Thoracic aorta (tissue), 2 donors: ENCODE measurements at places on chromosomes 5 and 9.

GRCh38 chr5:16497546-16497945 lies 31.9 kb upstream of the ZNF622 start:
- H3K36me3 ChIP-seq, result no peaks in the 10 kb centered on the region
- DNase-seq, result no peak
- no peak overlapping the region for H3K4me3 ChIP-seq

GRCh38 chr9:87071473-87071872 lies 124.2 kb upstream of the GAS1 start:
- no peaks in the 10 kb centered on the region for H3K4me1 ChIP-seq
- no peaks in the 10 kb centered on the region for H3K36me3 ChIP-seq
- H3K27me3 ChIP-seq, result no peaks in the 10 kb centered on the region
- H3K4me3 ChIP-seq, result no peak overlapping the region

DNA sequence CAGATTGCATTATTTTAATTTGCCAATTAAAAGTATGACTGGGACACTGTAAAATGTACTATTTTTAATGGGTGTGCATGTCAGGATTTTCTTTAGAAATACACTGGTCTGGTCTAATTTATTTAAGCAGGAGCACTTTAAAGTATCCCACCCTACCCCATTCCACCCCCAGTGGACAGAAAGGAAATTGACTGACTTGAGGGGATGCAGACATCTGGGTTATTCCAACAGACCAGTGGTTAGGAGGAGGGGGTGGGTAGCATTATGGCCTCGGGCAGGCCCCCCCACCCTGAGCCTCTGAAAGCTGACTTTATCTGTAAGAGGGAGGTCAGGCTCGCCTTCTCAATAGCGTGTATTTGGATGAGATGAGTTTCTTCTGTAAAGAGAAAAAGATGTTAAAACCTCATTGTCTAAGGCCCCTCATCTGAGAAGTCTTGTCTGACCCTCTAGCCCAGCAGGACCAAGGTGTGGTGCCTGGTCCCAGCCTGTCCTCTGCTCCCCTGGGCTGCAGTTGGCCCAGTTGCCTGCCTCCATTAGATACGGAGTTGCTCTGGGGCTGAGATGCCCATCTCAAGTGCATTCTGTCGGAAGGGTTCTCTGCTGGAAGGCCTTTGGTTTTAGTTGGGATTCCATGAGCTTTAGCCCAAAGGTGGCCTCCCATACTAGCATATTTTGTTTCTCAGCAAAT lies 4.4 kb downstream of the HNRNPAB start:
- H3K27me3 ChIP-seq, result no peaks in the 10 kb centered on the region
- no peak overlapping the region for H3K4me3 ChIP-seq
- DNase-seq, result no peak
- H3K27ac ChIP-seq, result no peak overlapping the region
- H3K36me3 ChIP-seq, result peaks cover 51% of the 10 kb centered on the region
- H3K4me1 ChIP-seq, result peaks cover 29% of the 10 kb centered on the region

DNA sequence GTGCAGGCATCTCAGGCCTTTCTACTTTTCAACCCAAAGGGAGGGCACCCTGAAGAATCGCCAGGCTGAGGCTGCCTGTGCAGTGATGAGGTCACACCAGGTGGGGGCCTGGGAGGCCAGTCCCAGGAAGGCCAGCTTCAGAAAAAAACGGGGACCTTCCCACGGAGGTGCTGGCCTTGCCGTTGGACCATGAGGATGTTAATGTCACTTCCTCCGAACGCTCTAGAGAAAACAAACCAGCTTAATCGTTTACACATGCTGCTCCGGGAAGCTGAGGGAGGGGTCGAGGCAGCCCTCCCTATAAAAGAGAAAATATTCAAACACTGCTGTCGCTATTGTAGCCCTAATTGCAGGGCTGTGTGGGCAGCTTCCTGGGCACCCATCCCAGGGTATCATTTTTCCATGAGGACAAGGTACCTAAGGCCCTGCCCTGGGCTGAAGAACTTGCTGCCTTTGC lies 27.0 kb downstream of the PTGES start:
- no peak overlapping the region for H3K4me3 ChIP-seq
- peaks cover 9% of the 10 kb centered on the region for H3K36me3 ChIP-seq
- no peak for DNase-seq
- H3K27ac ChIP-seq, result peak overlapping the region; percentile 80

- peaks cover 7% of the 10 kb centered on the region for H3K36me3 ChIP-seq
- no peaks in the 10 kb centered on the region for H3K4me1 ChIP-seq
- H3K4me3 ChIP-seq, result no peak overlapping the region
Observed at GRCh38 chr9:127664678-127665507, 41.9 kb upstream of the CFAP157 start.

DNA sequence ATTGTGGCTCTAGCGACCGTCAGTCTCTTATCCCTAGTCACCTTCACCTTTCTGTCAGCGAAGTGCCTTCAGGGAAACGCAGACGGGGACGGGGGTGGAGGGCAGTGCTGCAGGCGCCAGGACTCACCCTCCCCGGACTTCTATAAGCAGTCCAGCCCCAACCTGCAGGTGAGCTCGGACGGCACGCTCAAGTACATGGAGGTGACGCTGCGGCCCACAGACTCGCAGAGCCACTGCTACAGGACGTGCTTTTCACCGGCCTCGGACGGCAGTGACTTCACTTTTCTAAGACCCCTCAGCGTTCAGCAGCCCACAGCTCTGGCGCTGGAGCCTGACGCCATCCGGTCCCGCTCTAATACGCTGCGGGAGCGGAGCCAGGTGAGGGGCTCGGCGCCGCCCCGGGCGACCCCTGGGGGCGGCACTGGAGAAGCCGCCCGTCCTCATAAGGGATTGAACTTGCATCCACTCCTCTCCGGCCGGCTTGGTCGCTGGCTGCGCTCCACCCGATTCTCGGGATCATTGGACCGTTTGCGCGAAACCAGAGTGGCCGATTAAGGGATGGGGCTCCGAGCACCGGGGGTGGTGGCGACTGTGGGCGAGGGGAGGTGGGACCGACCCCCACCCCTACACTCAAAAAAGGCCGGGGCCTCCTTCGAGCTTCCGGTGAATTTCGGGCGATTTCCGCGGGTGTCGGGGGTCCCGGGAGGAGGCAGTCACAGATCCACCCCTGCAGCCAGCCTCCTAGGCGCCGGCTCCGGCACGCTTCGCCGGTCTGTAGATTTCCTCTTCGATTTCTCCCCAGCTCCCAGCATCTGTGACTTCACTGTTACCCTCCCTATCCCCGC lies 2.7 kb downstream of the PCDHGC5 start:
- no peaks in the 10 kb centered on the region for H3K27me3 ChIP-seq
- no peak for DNase-seq
- peaks cover 16% of the 10 kb centered on the region for H3K4me1 ChIP-seq
- peaks cover 4% of the 10 kb centered on the region for H3K36me3 ChIP-seq
- H3K27ac ChIP-seq, result no peak overlapping the region

DNA sequence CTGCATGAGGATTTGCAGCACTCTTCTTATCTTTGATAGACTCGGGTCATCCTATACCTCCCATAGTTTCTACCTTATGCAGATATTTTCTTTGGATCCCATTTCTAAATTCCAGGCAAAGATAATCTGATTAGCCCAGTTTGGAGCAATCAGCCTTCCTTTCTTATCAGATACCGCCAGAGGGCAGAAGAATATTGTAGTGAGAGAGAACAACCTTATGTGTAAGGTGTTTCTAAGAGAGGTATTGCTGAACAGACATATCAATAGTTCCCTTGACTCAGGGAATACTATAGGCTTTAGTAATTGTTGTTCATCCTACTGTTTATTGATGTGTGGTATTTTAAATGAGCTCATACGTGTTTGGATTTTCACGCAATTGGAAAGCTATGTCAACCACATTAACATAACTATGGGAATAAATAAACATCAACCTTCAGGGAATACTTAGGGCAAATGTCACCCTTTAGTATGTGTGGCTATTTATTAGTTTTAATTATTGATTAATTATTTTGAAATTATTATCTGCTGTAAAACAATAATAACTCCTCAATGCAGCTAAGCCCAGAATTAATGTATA lies 1435.2 kb upstream of the CDH9 start:
- no peaks in the 10 kb centered on the region for H3K27me3 ChIP-seq
- no peak overlapping the region for H3K27ac ChIP-seq

DNA sequence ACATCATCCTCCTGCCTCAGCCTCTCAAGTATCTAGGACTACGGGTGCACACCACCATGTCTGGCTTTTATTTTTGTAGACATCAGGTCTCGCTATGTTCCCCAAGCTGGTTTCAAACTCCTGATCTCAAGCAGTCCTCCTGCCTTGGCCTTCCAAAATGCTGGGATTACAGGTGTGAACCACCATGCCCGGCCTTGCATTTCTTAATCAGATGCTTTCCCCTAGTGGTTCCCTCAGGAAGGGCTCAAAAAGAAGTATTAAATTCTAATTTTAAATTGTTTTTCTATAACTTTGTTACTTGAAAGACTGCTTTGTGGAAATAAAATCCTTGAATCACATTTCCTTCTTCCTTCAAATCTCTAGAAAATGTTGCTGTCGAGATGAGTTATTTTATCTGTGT lies 79.5 kb upstream of the ROR2 start:
- DNase-seq, result no peak
- H3K27ac ChIP-seq, result no peak overlapping the region
- H3K27me3 ChIP-seq, result no peaks in the 10 kb centered on the region
- no peaks in the 10 kb centered on the region for H3K4me1 ChIP-seq
- H3K36me3 ChIP-seq, result peaks cover 16% of the 10 kb centered on the region

DNA sequence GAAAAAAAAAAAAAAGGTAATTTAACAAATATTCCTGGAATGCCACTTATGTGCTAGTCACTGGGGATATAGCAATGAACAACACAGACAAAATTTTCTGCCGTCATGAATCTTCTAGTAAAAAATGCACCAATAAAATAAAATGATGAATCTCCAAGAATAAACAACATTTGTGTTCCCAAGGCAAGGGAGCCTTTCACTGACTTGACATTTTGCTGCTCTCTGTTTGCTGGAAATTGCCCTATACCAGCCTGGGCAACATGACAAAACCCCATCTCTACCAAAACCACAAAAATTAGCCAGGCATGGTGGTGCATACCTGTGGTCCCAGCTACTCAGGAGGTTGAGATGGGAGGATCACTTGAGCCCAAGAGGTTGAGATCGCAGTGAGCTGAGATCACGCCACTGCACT lies 64.5 kb upstream of the ERBIN start:
- H3K27me3 ChIP-seq, result no peaks in the 10 kb centered on the region
- no peak overlapping the region for H3K27ac ChIP-seq
- H3K4me3 ChIP-seq, result no peak overlapping the region
- no peaks in the 10 kb centered on the region for H3K4me1 ChIP-seq
- DNase-seq, result no peak
- H3K36me3 ChIP-seq, result no peaks in the 10 kb centered on the region

GRCh38 chr5:7075470-7075869 lies 320.5 kb upstream of the ADCY2 start:
- no peaks in the 10 kb centered on the region for H3K36me3 ChIP-seq
- DNase-seq, result no peak
- H3K27me3 ChIP-seq, result no peaks in the 10 kb centered on the region
- no peaks in the 10 kb centered on the region for H3K4me1 ChIP-seq
- H3K27ac ChIP-seq, result no peak overlapping the region

DNA sequence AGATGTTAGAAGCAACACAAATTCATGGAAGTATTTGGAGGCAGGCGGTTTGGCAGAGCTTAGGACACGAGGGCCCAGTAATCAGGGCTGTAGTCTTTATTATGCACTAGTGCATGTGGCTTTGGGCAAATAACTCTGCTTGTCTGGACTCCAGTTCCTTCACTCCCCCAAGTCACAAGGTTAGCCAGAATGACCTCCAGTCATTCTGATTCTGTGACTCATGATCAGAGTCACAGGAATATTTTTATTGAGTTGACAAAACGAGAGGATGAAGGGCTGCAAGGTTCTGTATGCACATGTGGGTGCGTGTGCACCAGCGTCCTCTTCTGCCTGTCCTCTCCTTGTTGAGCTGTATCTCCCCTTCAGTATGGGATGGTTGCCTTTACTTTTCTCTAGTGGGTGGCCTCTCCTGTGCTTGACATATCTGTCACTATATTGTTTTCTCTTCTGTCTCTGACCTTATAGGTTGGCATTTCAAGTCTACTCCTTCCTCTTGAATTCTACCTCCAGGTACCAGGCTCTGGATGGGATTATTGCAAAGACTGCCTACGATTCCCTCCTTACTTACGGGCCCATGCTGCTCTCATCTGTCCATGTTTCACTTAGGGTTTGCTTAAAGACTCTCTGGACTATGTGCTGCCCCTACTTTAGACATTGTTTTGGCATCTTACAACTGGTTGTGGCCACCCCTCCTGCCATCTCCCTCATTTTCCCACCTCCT lies 94.6 kb downstream of the KDM4C start:
- H3K27me3 ChIP-seq, result no peaks in the 10 kb centered on the region
- no peaks in the 10 kb centered on the region for H3K4me1 ChIP-seq
- no peak overlapping the region for H3K4me3 ChIP-seq

GRCh38 chr9:88056876-88057275 lies 81.4 kb downstream of the SPATA31C2 start:
- no peak overlapping the region for H3K27ac ChIP-seq
- no peak overlapping the region for H3K4me3 ChIP-seq
- DNase-seq, result no peak
- H3K27me3 ChIP-seq, result no peaks in the 10 kb centered on the region
- H3K4me1 ChIP-seq, result no peaks in the 10 kb centered on the region

DNA sequence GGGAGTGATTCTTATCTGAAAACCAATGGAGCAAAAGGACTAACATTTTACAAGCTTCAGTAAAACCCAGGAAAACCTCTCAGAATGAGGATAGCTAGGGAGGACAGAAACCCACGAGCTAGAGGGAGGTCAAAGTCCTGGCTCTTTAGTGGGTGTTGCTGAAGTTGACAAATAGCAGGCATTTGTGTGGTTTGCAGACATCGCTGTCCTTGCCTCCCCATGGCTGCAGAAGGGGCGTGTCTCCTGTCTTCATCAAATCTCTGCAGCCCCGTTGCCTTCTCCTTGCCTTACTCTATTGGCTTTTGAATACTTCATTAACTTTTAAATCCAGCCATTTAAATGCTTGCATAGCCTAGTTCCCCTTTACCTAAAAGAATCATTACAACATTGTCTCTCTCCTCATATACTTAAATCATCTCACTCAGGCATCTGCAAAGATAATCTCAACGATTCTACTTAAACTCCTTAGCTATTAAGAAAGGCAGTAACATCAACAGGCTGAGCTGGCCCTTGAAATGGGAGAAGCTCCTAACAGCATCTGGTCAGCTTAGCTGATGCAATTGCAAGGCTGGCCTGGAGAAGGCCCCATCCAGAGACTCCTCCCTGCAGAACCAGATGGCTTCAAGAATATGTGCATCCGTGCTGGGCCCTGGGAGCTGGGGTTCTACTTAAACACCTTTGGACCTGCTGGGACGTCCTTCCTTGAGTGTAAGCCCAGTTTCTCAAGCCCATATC lies 152.8 kb upstream of the TAS2R1 start:
- no peak overlapping the region for H3K4me3 ChIP-seq
- H3K36me3 ChIP-seq, result no peaks in the 10 kb centered on the region
- no peak for DNase-seq
- H3K4me1 ChIP-seq, result no peaks in the 10 kb centered on the region

- no peaks in the 10 kb centered on the region for H3K36me3 ChIP-seq
- H3K4me3 ChIP-seq, result no peak overlapping the region
- no peak overlapping the region for H3K27ac ChIP-seq
- H3K4me1 ChIP-seq, result no peaks in the 10 kb centered on the region
- DNase-seq, result no peak
Observed at GRCh38 chr5:74616236-74617146, 24.0 kb downstream of the ENC1 start.
